ENCODE measurements at places on chromosomes 7 and 10. TPM values are rescaled to one million over a fixed set of nuclear protein-coding genes. Genes with fewer than 3 reads are reported as not detected.
A peak's percentile ranks its signal among the peaks of the same experiment; 100 is the strongest.

- peak; percentile 7 for DNase-seq
Observed at GRCh38 chr7:90621747-90622140, 25.6 kb downstream of the CDK14 start.

The ADCYAP1R1 gene
- 0.06 TPM for total RNA-seq

DNA sequence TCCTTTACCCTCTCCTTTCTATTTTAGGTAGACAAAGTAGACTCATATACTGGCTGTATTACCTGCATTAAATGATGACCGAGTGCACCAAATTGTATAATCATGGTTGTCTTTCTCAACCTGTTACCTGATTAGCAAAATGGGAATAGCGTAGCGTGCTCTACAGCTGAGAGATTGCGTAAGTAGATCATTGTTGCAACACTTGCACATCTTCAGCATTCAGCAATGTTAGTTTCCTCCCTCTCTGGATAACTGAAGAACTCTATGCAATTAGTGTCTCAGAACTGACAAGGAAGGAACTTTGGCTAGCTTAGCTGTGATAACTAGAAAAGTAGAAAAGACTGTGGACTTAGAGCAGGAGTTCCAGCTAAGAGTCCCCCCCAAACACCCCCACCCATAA lies 787.4 kb downstream of the PHTF2 start:
- no peak for DNase-seq

The NPSR1 gene
- not detected for total RNA-seq

DNA sequence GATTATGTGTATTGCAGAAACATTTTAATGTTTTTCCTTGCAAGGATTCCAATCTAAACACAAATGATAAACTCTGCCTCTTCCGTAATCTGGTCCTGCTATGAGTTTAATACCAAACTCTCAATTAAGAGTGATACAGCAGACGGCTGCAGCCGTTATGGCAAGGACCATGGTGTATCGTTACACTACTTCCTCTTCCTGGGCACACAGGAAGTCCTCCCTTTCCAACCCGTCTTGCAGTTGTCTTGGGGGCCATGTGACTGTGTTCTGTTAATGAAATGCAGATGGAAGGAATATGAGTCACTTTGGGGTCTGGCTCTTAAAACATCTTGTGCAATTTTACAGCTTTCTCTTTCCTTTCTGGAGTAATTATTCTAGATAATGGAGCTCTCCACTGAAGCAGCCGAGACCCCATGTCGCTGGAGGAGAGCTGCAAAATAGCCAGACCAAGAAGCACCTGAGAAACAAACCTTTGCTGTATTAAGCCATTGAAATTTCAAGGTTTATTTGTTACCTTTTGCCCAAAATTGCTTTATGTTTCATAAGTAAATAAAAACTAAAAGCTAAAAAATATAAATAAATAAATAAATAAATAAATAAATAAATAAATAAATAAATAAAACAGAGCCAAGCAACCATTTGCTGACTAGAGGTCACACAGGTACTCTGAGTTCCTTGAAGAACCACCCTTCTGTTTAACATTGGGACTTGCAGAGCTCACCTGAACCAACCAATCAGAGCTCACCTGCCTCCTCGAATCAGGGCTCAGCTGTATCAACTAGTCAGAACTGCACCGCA lies 74.7 kb downstream of the FRMPD2 start:
- DNase-seq = peak; percentile 38

- DNase-seq = no peak
Observed at GRCh38 chr7:68622500-68622899, 975.8 kb upstream of the AUTS2 start.

DNA sequence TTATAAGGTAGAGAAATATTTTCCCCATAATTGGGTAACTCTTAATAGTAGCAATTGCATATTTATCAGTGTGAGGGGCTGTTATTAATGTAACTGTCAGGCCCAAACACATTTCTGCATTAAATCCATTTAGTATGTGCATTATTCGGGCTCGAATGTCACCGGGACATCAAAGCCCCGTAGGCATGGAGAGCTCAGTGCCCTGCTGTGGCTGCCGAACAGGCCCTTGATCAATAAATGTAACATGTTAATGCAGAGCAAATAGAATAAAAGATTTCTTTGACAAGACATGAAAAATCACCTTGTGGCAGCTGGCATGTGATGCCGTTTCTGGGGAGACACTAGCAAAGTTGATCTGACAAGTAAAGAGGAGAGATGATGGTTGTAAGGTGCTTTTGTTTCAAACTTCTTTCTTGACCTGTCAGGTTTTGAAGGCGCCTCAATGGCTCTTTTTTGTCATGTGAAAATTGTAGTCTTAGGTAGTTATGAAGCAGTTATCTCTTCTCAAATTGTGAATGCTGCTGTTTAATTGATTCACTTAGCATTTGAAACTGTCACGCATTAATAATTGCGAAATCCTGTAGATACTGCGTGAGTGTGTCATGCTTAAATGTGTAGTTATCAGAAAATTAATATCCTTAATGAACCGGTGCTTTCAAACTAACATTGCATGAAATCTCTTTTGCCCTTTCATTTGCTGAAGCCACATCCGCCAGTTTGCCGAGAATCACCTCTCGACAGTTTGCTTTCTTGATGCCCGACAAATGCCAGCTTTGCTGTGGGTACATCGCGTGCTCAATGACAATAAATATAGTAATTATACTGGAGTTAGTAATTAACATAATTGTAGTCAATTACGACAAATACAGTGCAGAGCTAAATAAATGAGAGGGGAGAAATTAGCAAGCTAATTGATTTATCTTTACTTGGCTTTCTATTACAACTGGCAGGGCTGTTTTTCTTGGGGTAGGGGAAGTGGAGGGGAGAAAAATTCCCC lies 19.5 kb downstream of the LRMDA start:
- no peak for DNase-seq

DNA sequence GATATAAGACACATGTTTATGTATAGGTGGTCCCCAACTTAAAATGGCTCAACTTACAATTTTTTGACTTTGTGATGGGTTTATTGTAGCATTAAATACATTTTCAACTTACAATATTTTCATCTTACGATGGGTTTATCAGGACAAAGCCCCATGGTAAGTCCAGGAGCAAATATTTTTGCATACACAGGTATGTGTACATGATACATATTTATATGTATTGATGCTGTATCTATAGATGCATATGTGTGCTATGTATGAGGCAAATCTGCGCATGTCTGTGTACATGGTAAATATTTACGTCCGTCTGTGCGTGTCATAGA lies 664 bp upstream of the UBE3C start:
- DNase-seq = no peak

The FAM25G gene
- not detected for total RNA-seq

DNA sequence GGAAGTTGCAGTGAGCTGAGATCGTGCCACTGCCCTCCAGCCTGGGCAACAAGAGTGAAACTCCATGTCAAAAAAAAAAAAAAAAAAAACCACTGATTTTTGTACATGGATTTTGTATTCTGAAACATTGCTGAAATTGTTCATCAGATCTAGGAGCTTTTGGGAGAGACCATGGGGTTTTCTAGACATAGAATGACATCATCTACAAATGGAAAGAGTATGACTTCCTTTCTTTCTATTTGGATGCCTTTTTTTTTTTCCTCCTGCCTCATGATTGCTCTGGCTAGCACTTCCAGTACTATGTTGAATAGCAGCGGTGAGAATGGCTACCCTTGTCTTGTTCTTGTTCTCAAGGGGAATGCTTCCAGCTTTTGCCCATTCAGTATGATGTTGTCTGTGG lies 89.1 kb downstream of the ANLN start:
- DNase-seq = no peak
